Bronchial epithelial cell (primary cell): ENCODE measurements at places on chromosomes 1 and 21.

DNA sequence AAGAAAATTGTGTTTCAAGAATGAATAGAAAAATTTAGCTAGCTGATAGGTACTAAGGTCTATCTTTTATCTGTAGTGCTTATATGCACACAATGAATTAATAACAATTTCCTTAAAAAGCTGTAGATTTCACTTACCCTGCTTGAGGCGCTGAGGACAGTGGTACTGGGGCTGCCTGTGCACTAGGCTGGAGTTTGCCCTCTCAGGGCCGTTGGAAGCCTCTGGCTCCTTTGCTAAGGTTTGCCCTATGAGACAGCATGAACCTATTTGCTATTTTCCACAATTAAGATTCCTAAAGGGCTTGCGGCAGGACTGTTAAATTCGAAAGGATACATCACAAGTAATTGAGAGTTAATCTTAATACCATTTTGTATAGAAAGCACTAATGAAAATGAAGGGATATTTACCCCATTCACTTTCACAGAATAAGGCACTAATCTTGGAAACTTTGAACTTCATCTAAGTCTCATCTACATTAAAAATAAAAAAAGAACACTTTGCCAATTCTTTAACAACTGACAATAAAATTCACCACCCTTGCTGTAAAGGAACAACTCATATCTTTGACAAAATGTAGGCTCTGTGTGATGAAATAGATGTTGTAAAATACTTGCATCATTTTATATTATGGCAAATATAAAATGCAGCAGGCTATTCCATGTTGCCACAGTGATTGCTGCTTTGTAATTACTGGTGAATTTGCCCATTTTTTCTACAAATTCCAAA lies 293.0 kb downstream of the NTNG1 start:
- DNase-seq = no peak

- no peak for DNase-seq
Measured at GRCh38 chr1:183645531-183645930, 7.6 kb downstream of the APOBEC4 start.

DNA sequence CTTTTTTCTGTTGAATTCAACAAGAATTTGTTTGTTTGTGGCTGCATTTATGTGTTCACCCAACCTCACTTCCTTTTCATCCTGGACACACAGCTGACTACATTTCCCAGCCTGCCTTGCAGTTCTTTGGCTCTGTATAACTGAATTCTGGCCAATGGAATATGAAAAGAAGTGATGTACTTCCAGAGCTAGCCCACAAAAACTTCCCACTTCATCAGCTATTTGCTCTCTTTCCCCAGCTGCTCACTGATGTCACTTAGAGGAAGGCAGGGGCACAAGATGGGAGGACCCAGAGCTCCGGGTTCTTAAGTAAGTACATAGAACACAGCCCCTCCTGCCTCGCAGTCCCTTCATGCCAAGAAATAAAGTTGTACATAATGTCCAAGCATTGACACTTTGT lies 235.0 kb upstream of the FGGY start:
- DNase-seq = peak; percentile 89

DNA sequence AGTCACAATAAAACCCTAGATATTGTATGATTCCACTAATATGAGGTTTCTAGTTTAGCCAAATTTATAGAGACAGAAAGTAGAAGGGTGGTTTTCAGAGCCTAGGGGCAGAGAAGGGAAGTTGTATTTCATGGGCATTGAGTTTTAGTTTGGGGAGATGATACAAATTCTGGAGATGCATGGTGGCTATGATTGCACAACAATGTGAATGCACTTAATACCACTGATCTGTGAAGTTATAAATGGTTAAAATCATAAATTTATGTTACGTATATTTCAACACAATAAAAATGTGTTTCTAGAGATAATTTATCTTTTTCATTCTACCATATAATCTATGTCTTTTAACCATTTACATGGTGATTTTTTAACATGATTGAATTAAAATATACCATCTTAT lies 779.3 kb upstream of the BRINP3 start:
- DNase-seq = no peak

GRCh38 chr1:226778657-226779058 lies 39.6 kb upstream of the ITPKB start:
- DNase-seq = peak; percentile 97

GRCh38 chr21:41921021-41921420 lies 32.8 kb downstream of the C2CD2 start:
- no peak for DNase-seq

GRCh38 chr1:224333309-224333926 lies 3.4 kb upstream of the NVL start:
- peak; percentile 67 for DNase-seq

GRCh38 chr1:151065089-151065645 lies 5.0 kb downstream of the MLLT11 start:
- DNase-seq = no peak

- DNase-seq = peak; percentile 86
Measured at GRCh38 chr1:174157157-174157806, 2.0 kb upstream of the RABGAP1L start.

- DNase-seq = no peak
Measured at GRCh38 chr1:39407510-39407895, 83.9 kb upstream of the BMP8A start.

GRCh38 chr1:155322953-155323728 lies 2.4 kb downstream of the RUSC1 start:
- peak; percentile 81 for DNase-seq

DNA sequence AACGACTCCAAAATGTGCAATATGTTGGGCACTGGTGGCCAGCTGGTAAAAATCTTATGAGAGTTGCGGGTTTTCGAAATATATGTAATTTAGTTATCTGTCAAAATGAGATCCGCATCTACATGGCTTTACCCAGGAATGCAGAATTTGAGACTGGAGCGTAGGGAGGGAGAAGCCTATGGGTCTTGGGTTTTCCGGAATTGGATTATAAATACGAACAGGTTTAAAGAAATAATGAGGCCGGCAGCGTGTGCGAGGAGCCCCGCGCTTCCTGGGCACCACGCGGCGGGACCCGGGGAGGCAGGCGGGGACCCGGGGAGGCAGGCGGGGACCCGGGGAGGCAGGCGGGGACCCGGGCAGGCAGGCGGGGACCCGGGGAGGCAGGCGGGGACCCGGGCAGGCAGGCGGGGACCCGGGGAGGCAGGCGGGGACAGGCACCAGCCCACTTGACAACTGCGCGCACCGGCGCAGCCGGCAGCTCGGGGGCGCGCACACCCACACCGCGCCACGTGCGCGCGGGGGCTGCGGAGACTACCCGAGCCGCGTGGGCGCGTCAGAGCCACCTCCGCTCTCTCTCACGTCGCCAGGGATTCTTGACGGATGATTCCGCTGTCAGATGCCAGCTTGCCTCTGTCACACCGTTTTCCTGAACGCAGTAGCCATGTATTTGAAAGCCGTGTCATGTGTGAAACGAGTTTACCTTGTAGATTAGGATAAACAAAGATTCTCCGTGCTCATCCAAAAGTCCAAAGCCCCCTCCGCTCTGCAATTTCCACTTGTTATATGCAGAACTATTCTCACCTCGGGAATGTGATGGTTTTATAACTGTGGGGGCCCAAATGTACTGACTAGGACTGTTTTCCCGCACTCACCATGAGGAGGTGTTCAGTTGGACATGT lies 54.3 kb upstream of the HNRNPU start:
- DNase-seq = peak; percentile 18

GRCh38 chr1:225963735-225964530 lies 22.9 kb upstream of the LEFTY2 start:
- peak; percentile 79 for DNase-seq

GRCh38 chr21:34692458-34693020 lies 23.7 kb downstream of the CLIC6 start:
- no peak for DNase-seq

DNA sequence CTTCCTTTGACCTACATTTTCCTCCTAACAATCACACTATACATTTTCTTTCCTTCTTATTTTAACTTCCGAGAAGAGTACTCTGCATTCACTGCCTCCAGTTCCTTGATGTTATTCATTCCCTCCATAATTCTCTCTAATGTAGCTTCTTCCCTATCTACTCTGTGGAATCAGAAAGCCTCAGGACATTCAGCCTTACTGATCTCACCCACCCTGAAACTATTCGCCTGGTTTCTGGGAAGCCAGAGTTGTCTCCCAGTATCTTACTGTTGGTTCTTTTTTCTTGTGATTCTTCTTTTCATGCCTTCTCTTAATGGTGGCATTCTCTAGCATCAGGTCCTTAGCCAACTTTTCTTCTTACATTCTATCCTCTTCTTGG lies 45.5 kb downstream of the WDR64 start:
- DNase-seq = no peak

- DNase-seq = no peak
Measured at GRCh38 chr1:66633159-66633558, 99.2 kb downstream of the SGIP1 start.

DNA sequence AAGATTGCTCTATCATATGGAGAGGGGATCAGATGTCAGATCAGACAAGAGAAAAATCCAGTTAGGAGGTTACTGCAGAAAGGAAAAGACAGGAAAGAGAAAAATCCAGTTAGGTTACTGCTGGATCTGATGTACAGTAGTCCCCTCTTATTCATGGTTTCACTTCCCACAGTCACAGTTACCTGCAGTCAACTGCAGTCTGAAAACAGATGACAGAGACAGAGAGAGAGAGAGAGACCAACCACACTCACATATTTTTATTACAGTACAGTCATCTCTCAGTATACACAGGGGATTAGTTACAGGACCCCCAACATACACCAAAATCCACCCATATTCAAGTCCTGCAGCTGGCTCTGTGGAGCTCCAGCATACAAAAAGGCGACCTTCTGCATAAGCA lies 29.3 kb downstream of the NUP133 start:
- DNase-seq = no peak

DNA sequence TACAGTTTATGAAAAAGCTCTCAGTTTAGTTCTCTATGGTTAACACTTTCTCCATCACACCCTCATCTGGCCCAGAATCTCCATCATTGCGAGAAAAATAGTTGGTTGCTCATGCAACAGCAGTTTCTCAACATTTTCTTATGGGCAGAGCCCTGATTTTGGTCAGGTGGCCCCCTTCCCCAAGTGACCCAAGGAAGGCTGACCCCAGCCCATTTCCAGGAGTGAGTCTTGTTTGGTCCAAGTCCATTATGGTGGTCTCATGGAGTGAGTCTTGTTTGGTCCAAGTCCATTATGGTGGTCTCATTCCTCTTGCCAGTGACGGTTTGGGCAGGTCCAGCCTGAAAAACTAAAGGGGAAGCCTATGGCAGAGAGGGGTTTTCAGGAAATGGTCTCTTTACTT lies 1.5 kb upstream of the TRIM62 start:
- no peak for DNase-seq

DNA sequence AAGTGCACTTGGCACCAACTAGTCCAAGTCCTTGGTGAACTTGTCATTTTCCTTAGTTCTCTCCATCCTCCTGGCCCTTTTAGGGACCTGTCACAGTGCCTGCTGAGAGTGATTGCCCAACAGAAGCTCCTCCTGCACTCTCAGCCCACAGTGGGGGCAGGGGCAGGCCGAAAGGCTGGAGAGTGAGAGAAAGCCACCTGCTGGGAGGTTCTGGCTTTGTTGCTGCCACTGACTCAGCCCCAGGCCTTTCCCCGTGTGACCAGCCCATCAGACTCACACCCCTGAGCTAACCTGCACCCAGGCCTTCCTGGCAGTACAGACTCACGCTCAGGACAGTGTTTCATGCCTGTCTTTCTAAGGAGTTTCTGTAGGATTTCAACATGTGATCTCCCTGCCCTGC lies 17.1 kb upstream of the PROK1 start:
- peak; percentile 73 for DNase-seq

- no peak for DNase-seq
Measured at GRCh38 chr1:239025223-239025622, 361.1 kb upstream of the CHRM3 start.

- no peak for DNase-seq
Measured at GRCh38 chr1:2592672-2593071, 6.1 kb downstream of the PRXL2B start.

GRCh38 chr21:36186081-36186480 lies 29.5 kb downstream of the DOP1B start:
- DNase-seq = no peak

- DNase-seq = no peak
Measured at GRCh38 chr21:42349420-42350317, 1.1 kb downstream of the TFF2 start.

DNA sequence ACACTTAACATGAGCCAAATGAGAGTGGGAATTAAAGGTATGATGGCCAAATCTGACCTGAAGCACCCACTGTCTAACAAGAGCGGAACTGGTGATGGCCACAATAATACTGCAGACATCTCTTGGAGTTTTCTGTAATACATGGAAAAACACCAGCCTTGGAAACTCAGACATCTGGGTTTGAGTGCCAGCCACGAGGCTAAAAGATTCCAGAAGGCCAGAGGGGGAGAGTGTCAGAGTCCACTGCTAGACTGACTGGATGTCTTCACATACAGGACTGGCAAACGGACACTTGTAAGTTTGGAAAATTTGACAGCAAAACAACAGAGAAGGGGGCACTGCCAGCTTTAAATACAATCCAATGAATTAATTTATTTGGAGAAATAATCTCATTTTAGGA lies 175.1 kb downstream of the ADSS2 start:
- no peak for DNase-seq

DNA sequence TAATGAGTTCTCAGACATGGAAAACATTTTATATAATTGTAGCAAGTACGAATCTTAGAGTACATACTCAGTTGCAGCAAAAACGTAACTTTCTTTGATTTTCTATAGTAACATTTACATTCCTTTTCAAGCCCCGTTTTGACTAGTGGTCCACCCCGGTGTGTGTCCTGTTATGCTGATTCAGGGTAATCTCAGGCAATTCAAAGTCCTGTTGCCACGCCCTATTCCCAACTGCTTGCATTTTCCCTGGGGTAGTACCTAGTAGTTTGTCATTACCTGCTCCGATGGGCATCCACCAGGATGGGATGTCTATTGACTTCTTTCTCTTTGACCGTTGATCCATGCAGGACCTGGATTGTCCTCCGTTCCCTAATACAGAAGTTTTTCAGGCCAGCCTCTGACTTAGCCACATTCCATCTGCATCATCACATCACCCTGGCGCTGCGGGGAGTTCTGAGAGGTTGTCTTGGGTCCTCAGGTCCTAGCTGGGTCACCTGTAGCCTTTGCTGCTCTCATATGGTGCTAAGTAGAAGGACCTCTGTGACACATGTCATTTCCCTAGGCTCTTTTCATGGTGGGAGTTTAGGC lies 15.0 kb upstream of the FCAMR start:
- DNase-seq = no peak

DNA sequence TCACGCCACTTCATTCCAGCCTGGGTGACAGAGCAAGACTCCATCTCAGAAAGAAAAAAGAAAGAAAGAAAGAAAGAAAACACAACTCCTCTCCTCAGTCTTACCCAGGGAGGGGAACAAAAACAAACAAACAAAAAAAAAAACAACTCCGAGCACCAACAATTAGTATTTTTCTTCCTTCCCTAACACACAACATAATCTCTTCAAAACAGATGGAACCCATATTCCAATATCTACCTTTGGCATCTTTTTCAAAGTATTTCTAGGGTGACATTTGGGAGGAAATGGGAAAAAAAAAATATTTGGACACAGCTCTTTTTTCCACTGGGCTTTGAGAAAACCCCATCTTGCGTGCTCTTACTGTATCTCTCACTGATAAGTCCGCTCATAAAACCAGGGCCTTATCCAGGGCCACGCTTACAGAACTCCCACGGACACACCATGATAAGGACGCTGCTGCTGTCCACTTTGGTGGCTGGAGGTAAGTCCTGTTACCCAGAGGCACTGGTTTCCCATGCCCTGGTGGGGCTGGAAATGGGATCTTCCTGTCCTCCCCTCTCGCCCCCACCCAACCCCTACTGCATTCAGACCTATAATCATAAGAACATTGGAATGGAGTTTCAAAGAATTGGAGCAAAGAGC lies at the start of gene CELA2A:
TSS of gene CELA2A (plus strand) at position 420 of the 642 bp plus-strand sequence. CDS start at position 442, 22 bp downstream.
- no peak for DNase-seq
